ENCODE measurements at places on chromosomes 1 and 21. TPM values are rescaled to one million over a fixed set of nuclear protein-coding genes. Genes with fewer than 3 reads are reported as not detected.
A peak's percentile ranks its signal among the peaks of the same experiment; 100 is the strongest.

The CRB1 gene
- under 0.01 TPM for total RNA-seq

The MARCKSL1 gene
- total RNA-seq: 34.7 TPM

The SPRR2E gene
- not detected for total RNA-seq

The NLRP3 gene
- not detected for total RNA-seq

The STIL gene
- total RNA-seq: 17.2 TPM

The PCAT6 gene
- total RNA-seq: 0.56 TPM

The SLC6A17 gene
- 0.54 TPM for total RNA-seq

The FCRLB gene
- 0.90 TPM for total RNA-seq

The S100A14 gene
- total RNA-seq: not detected

GRCh38 chr1:54837002-54837853 is 36.1 kb upstream of the TTC22 start:
- no peak for DNase-seq

GRCh38 chr1:147748676-147749350 is 11.6 kb downstream of the GJA5 start:
- DNase-seq: no peak

DNA sequence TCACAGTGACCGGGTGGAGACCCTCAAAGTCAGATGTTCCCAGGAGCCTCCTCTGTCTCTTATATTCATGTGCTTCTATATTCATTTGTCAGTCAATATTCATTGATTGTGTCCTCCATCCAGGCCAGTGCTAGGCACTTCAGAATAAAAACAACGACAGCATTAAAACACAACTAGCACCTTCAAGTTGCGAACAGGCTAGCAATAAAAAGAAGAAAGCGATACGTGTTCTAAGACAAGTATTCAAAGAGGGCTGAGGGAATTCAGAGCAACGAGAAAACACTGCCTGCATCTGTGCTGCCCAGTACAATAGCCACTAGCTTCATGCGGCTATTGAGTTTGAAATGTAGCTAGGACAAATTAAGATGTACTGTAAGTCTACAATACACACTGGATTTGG is 138.0 kb downstream of the PLXNA2 start:
- no peak for DNase-seq

DNA sequence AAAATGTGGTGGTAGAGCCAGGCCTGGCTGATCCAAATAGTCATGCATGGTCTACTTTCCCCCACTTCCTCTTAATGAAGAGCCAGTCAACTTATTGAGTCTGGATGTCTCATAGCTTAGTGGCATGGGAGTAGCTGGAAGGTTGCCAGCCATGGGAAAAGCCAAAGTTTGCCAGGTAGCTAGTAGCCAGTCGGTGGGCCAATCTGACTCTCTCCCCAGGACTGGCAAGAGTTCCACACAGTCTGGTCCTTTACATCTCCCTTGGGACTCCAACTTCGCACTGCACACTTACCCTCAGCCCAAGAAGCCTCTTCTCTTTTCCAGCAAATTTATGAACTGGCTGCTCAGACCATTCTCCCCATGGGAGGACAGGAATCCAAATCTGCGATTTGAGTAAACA is 8.3 kb downstream of the WARS2 start:
- DNase-seq: no peak

GRCh38 chr1:107689159-107689558 is 275.8 kb downstream of the VAV3 start:
- no peak for DNase-seq

DNA sequence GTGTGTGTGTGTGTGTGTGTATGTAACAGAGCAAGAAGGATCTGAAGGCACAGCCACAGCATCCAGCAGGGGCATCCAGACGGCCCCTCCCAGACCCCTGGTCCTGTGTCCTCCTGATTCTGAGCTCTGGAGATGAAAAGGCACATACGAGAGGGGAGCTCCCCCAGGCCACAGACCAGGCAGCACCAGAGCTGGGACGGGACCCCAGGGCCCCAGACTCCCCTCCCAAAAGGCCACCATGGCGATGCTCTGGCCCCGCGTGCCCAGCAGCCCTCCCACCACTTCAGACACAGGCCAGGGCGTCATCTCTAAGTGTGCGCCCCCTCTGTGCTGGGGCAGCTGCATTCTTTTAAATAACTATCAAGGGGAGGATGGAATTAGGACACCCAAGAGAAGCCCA is 245.8 kb downstream of the MATN1 start:
- DNase-seq: no peak

GRCh38 chr21:39198800-39199199 is 15.5 kb upstream of the PSMG1 start:
- no peak for DNase-seq

DNA sequence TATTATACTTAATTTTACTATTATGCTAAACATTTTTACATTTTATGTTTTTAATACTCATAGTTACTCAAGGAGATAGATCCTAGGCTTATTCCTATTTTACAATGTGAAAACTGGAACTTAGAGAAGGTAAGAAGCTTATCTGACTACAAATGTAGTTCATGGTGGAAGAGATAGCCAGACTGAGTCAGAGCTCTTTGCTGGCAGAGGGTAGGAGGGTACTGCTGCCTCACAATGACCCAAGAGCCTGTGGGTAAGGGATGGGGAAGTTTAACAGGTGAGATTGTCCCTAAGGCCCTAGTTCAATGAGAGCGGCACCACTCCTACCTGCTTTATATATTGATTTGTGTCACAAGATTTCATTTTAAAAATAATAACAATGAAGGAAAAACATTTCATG is 34.1 kb upstream of the NEK7 start:
- DNase-seq: peak; percentile 45

DNA sequence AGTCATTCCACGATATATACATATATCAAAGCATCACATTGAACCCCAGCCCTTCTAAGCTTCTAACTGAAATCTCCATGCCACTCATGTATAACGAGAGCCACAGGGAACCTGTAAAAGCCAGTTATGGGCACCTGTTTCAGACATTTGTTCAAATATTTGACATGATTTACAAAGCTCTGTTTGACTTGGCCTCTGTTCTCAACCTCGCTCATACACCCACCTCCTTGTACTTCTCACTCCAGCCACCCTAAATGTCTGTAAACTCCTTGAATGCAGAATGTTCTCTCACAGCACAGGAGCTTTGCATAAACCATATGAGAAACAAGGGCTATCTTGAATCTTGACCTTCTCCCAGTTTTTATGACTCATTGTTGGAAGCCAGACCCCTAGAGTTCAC is 36.9 kb upstream of the CD2 start:
- DNase-seq: no peak

DNA sequence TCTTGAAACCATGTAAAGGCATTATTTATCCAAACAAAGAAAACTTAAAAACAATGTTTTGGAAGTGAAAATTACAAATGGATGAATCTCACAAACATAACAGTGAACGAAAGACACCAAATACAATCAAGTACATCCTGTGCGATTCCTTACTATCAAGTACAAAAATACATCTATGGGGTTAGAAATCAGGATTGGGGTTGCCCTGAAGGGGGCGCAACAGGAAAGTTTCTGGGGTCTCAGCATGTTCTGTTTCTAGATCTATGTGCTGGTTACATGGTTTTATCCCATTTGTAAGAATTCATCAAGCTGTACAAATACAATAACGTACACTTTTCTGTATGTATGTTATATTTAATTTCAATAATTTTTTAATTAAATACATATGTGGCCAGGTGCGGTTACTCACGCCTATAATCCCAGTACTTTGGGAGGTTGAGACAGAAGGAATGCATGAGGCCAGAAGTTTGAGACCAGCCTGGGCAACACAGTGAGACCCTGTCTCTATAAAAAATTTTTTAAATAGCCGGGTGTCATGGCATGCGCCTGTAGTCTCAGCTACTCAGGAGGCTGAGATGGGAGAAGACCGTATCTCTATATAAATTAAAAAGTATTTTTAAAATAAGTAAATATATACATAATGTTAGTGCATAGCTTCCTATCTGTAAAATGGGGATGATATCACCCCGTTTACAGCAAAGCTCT is 121.5 kb upstream of the SOD1 start:
- no peak for DNase-seq

DNA sequence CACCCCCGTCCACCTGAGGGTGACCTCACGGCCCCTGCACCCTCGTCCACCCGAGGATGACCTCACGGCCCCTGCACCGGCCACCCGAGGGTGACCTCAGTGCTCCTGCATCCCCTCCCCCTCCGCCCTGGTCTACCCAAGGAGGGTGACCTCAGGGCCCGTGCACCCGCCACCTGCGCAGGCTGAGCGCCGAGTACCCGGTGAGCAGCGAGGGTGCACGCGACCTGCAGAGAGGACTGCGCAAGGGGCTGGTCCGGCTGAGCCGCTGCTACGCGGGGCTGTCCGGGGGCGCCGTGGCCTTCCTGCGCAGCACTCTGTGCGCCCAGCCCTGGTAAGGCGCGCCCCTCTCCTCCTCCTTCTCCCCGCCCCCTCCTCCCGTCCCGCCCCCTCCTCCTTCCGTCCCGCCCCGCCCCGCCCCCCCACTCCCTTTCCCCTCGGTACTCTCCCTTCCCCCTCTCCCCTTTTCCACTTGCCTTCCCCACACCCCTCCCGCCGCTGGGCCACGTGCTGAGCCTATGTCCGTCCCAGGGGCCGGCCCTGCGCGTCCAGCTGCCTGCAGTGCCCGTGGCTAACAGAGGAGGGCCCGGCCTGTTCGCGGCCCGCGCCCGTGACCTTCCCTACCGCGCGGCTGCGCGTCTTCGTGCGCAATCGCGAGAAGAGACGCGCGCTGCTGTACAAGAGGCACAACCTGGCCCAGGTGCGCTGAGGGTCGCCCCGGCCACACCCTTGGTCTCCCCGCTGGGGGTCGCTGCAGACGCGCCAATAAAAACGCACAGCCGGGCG is 28.4 kb downstream of the TRIM11 start:
- DNase-seq: peak; percentile 69

GRCh38 chr1:56297904-56298303 is 281.5 kb downstream of the PLPP3 start:
- DNase-seq: no peak

- DNase-seq: no peak
These were observed 139.2 kb downstream of the ZMYM4 start for GRCh38 chr1:35407743-35408142.

DNA sequence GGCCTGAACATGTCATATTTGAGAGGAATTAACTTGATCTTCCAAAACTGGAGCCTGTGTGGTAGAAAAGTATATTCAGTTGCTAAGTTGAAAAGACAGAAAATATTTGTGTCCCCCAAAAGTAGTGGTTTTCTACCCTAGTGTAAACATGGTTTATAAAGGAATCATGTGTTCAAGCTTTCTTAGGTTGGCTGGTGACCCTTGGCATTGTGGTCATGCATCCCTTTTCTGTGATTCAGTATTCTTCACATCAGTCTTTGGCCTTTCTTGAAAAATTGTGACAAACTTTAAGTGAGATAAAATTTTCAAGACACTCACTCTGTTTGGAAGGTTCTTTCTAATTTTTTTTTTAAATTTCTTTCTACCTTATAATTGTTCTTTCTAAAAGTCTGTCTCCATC is 193.2 kb downstream of the DHRS3 start:
- DNase-seq: peak; percentile 34

DNA sequence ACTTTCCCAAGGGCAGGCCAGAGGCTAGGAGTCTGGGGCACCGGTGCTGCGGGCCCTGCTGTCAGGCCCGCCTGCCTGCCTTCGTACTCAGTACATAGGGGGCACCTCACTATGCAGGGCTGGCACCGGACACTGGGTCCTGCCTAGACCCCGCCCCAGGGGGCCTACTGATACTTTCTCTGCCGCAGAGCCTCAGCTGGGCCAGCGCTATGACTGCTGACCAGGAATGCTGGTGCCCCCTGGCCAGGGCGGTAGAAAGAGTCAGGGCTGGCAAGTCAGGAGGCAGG is 128.7 kb upstream of the VAMP3 start:
- no peak for DNase-seq

- DNase-seq: no peak
These were observed 235.0 kb upstream of the JUN start for GRCh38 chr1:59018860-59019259.

GRCh38 chr1:40059960-40060750 is 19.6 kb downstream of the CAP1 start:
- DNase-seq: no peak

GRCh38 chr1:205444931-205445645 is 10.8 kb downstream of the BLACAT1 start:
- no peak for DNase-seq

GRCh38 chr1:205183676-205184335 is 27.7 kb downstream of the DSTYK start:
- peak; percentile 54 for DNase-seq

- DNase-seq: no peak
These were observed 295.4 kb downstream of the RRAGC start for GRCh38 chr1:38563942-38564735.

DNA sequence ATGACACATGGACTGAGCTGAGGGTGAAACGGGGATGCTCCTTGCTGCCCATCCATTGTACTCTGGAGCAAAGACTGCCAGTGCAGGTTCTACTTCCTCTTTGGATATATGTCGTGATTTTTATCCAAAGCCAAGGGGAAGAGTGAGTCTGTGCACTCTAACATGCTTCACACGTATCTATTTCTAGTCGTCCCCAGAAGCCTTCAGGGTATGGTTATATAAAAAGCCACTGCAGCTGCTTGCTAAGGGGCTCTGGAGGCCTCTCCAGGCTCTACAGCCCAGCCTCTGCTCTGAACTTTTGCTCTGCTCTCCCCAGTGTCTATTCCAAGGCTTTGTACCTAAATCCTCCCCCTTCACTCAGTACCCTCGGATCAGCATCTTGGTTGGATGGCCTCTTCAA is 20.1 kb downstream of the PAFAH2 start:
- no peak for DNase-seq

GRCh38 chr1:97157991-97158390 is 436.4 kb downstream of the PTBP2 start:
- DNase-seq: no peak

- DNase-seq: no peak
These were observed 90.2 kb downstream of the C4BPA start for GRCh38 chr1:207194197-207194596.

DNA sequence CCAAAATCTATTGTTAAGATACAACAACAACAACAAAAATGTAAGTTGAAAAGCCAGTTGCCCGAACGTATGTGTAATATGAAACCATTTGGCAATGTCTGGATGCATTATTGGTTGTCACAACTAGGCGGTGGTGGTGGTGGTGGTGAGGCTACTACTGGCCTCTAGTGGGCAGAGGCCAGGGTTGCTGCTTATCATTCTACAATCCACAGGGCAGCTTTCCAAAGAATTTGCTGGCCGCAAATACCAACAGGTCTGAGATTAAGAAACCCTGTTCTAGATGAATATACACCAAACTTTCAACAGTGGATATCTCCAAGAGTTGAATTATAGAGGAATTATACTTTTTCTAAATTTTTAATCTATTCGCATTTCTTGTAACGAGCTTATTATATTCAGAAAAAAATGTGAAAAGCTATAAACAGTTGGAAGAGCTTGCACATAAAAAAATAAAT is 26.8 kb upstream of the ZNF697 start:
- DNase-seq: peak; percentile 11

GRCh38 chr1:180158149-180159147 is 3.8 kb downstream of the QSOX1 start:
- no peak for DNase-seq
